T-helper 2 cell (primary cell): ENCODE measurements at places on chromosomes 3 and 15.
A peak's percentile ranks its signal among the peaks of the same experiment; 100 is the strongest.

DNA sequence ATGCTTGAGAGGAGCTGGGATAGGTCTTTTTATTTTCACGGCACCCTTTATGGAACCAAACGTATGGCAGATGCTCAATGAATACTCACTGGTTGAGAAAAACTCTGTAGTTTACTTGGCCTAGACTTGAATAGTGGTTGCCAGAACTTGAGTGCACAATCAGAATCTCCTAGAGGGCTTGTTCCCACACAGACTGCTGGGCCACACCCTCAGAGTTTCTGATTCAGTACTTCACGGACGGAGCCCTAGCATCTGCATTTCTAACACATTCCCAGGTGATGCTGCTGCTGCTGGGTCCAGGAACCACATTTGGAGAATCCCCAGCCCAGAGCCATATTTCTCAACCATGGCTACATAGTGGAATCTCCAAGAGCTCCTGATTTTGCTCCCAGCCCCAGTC lies 24.6 kb downstream of the CA12 start:
- DNase-seq, result no peak

DNA sequence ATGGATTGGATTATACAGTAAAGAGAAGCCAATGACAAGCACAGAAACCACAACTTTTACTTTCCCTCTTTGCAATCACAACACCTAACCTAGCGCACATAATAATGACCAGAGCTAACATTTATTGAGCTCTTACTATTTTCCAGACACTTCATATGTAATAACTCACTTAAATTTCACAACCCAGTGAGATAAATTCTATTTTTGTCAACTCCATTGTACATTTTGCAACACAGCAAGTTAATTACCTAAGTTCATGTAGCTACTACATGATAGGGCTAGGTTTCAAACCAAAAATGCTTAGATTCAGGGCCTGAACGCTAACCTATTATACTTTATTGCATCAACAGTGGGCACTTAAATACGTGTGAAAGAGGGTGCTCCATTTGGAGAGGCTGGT lies 89.5 kb downstream of the GADL1 start:
- no peak for DNase-seq

GRCh38 chr15:74132681-74133651 lies 2.6 kb downstream of the ISLR2 start:
- no peak for DNase-seq

- no peak for DNase-seq
These were observed 192.6 kb downstream of the FMN1 start for GRCh38 chr15:33001926-33002325.

GRCh38 chr15:59879506-59880265 lies 124.4 kb upstream of the FOXB1 start:
- DNase-seq, result no peak

DNA sequence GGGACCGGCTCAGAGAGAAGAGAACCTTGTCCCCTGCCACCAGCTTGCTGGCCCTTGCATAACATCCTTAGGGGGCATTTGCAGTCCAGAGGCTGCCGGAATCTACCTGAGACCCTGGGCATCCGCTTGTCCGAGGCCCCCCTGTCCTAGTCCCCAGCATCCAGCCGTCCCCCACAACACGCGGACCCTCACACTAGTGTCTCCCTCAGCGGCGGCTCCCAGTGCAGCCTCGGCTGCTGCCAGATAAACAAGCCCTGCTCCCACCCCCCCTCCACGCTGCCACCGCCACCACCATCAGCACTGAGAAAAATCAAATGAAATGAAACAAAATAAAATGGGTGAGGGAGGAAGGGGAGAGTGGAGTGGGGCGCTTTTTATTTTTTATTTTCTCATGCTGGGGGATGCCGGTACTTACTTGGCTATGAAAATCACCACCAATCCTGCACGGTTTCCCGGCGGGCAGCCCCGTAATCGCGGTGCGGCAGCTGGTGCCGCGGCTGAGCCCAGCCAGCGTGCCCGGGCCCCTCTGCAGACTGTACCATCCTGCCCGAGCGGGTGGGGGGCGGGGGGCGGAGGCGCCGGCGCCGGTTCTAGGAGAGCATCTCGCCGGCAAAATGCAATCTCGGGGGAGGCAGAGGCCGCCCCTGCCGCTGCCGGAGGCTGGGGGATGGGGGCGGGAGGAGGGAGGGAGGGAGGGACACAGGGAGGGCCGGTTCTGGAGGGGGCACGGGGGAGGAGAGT lies at the start of gene ATP2B2:
Gene ATP2B2 (minus strand): TSS at position 537 of the 741 bp plus-strand sequence. CDS start 56,043 bp downstream, outside the sequence.
- DNase-seq, result no peak

DNA sequence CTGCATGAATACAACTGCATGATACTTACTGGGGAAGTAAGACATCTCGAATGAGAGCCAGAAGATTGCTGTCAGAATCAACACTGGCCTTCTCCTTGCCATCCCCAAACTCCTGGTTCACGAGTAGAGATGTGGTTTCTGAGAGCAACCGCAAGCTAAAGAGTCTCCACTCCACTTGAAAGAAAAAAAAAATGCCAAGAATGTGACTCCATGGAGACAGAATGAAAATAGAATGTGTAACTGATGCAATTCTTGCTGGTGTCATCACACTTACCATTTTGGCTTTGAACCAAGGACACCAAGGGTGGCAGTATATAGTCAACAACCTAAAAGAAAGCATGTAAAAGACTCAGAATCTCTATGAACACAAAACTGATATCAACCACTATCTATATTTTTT lies 280.4 kb downstream of the ULK4 start:
- no peak for DNase-seq

- no peak for DNase-seq
These were observed 4.2 kb downstream of the MFGE8 start for GRCh38 chr15:88908697-88909621.

- no peak for DNase-seq
These were observed 77.1 kb downstream of the SLC25A26 start for GRCh38 chr3:66297900-66298299.

GRCh38 chr15:68564173-68564572 lies 14.6 kb upstream of the CORO2B start:
- no peak for DNase-seq

DNA sequence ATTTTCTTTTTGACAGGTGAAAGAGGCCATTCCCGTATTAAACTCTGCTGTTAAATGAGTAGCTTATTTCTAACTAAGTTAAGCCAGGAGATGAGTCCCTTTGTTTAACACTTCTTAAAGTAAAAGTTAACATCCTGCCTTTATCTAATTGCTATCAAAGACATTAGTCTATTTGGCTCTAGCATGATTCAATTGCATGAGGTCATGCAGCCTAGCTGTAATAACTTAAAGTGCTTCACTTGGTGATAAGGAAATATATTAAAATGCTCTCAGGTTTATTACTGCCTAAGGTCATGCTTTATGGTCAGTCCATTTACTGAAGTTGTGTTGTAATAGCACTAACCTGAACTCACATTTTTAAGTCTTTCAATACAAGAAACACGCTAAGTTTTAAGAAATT lies 82.3 kb upstream of the MLF1 start:
- DNase-seq, result no peak

GRCh38 chr15:70054366-70054765 lies 43.4 kb downstream of the TLE3 start:
- DNase-seq, result no peak

DNA sequence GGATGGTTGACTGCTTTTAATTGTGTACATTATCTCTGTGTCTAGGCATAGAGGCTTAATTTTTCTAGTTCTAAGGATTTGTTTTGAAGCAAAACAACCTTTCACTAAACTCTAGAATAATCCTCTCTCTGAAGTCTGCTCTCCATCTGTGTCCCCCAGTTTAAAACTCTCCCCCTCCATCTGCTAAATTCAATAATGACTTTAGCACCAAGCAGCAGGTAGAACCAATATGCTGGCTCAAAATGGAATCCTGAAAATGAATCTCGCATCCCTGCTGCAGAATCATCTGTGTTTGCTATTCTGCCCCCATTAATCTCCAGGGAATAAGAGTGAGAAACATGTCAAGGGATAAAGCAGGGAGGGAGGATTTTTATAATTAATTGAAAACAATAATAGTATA lies 111.8 kb downstream of the TUSC7 start:
- no peak for DNase-seq

- DNase-seq, result no peak
These were observed 174.1 kb downstream of the KLHL25 start for GRCh38 chr15:85620690-85621049.

GRCh38 chr3:52311576-52312119 lies 4.5 kb upstream of the DNAH1 start:
- no peak for DNase-seq

DNA sequence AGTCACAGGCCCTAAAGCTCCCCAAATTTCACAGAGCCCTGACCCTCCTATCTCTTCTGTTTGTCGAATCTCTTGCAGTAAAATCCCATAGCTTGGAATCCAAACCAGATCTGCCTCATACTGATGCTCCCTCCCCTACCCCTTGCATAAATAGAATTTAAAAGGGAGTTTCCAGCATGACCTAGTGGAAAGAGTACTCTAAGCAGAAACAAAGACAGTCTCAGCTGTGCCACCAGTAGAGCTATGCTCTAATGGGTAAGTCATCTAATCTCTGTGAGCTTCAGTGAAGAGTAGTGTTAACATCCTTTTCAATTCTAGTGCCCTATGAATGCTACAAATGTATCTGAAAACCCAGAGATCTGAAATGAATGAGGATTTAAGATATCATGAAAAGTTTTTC lies 4.0 kb upstream of the SLC12A1 start:
- DNase-seq, result no peak

- DNase-seq, result peak; percentile 57
These were observed 900 bp upstream of the HYAL3 start for GRCh38 chr3:50299929-50300680.

DNA sequence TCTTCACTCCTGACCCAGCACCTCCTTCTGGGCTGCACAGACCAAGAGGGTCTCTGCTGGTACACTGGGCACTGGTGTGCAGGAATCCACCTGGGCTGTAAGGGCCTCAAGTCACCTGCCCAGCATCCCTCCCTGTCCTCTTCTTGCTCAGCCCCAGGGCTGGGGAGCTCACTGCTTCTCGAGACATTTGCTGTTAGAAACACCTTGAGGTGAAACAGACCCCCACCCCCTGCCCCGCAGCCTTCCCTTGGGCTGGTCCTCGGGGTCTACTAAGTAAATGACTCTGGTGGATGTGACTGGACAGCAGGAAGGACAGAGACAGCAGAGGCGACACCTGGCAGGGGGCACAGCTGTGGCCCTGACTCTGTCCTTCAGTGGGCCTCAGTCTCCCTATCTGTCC lies 29.1 kb downstream of the LOXL1 start:
- no peak for DNase-seq

DNA sequence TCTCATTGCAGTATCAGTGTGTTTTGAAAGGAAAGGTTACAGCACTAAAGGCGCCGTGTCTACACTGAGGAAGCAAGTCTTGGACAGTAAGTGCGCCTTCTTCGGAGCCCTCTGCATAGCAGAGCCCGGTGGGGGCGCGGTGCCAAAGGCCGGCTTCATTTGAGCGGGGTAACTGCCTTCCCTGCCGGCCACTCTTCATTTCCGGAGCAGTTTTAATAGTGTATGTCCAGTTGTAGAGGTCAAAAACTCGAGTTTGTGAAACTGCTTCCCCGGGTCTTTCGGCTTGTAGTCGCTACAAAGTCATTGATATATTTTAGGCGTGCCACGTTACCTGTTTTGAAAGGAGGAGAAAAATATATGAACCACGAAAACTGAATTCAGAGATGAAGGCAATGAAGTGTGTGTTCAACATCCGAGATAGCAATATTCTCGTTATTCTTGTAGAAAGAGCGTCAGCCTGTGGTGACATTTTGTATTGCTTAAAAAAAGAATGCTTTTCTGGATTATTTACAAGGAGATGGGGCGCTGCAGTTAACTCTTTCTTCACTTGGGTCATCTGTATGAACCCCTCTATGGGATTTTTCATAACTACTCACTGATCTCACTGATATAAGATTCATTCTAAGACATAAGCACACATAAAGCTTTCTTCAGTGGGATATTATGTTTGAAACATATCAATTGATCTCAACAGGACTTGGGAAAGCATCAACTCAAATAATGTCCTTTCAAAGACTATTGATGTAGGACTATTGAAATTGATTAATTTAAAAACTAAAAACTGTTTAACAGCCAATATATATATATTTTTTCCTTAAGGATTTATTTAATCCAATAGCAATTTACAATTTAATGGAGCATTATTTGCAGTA lies 3.0 kb downstream of the ALCAM start:
- DNase-seq, result no peak

DNA sequence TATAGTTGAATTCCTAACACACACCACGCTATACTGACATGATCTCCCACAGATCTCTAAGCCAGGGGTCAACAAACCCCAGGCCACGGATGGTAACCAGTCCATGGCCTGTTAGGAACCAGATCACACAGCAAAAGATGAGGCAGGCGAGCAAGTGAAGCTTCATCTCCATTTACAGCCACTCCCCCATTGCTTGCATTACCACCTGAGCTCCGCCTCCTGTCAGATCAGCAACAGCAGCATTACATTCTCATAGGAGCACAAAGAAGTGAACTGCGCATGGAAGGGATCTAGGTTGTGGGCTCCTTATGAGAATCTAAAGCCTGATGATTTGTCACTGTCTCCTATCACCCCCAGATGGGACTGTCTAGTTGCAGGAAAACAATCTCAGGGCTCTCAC lies 2.7 kb downstream of the PDCD7 start:
- no peak for DNase-seq

GRCh38 chr3:20574746-20575145 lies 388.7 kb upstream of the SGO1 start:
- no peak for DNase-seq

DNA sequence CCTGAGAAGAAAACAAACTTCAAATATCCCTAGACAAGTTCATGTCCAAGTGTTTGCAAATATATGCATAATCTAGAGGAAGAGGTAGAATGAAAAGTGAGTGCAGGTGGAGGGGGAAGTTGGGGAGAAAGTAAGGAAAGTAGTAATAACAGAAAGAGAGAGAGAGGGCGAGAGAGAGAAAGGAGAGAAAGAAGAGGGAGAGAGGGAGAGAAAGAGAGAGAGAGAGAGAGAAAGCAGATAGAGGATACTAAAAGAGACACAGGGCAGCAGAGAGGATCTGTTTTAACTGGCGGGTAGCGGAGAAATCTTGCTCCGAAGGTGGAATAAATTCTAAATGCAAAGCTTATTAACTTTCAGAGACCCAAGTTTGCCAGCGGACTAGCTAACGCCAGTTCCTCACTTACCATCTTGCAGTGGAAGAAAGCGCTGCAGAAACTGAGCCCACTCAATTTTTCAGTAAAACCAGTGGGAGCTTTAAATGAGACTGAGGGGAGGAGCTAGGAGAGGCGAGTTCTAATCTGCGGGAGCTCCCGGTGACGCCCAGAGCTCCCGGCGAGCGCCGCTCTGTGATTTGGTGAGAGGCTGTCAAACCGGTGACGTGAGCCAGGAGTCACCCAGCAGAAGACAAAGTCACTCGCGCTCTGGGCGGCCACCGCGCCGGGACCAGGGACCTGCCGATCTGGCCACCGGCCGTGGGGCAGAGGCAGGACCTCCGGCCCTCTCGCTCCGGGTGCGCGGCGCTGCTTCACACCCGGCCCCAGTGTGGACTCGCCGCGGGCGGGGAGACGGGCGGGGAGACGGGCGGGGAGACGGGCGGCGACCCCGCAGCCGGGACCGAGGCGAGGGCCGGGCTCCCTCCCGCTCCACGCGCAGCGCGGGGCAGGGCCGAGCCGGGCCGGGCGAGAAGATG lies at the start of gene GMNC:
Gene GMNC (minus strand): TSS at position 486 of the 910 bp plus-strand sequence. CDS start 79 bp downstream, at position 407.
- no peak for DNase-seq

GRCh38 chr15:90036343-90036742 lies 35.2 kb downstream of the ZNF710 start:
- DNase-seq, result no peak

- DNase-seq, result no peak
These were observed 185.4 kb downstream of the NTRK3 start for GRCh38 chr15:88071141-88071540.
